ENCODE measurements at places on chromosomes 2 and 18.

GRCh38 chr2:192190474-192190873 is 4.3 kb downstream of the TMEFF2 start:
- DNase-seq, result no peak

DNA sequence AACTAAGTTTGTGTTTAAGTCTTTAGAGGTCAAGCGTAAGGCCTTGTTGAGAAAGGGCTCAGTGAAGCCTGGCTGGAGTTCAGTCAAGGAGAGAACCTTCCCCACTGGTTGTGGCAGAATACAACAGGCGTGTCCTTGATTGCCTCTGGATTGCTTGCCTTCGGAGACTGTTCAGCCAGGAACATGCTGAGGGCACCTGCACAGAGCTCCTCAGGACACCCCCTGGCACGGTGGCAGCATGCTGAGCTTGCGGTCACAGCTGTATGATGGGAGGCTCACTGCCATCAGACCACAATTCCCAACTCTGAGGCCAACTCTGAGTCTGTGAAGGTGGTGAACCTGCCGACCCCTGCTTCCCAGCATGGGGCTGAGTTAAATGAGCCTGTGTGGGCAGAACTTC is 130.0 kb downstream of the LPIN1 start:
- DNase-seq, result no peak

DNA sequence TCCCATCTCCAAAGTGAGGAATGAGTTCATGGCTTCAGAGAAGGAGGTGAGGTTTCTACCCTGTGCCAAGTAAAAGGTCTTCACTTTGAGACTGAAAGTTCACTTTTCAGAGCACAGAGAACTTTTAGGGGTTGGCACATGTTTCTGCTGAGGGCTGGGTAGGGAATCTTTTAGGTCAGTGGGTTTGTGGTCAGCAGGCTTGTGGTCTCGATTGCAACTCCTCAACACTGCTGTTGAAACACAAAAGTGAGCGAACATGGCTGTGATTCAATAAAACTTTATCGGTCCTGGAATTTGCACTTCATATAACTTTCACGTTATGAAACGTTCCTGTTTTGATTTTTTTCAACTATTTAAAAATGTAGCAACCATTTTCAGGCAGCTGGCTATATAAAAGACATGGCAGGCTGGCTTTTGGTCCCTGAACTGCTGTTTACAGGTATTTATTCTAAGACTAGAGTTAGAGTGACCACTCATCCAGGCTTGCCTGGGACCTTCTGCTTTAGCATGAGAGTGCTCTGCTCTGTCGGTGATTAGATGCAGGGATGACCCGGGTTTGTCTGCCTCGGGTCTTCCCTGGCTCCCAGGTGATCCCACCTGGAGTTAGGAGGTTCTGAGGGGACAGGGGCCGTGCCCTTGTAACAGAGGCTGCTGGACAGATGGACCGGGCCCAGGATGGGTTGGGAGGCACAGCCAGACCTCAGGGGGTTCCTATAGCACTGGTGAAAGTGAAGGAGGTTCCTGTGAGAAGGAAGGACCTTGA is 62.7 kb upstream of the TAF1B start:
- no peak for DNase-seq

GRCh38 chr18:27138079-27138478 is 47.0 kb downstream of the CHST9 start:
- DNase-seq, result no peak

DNA sequence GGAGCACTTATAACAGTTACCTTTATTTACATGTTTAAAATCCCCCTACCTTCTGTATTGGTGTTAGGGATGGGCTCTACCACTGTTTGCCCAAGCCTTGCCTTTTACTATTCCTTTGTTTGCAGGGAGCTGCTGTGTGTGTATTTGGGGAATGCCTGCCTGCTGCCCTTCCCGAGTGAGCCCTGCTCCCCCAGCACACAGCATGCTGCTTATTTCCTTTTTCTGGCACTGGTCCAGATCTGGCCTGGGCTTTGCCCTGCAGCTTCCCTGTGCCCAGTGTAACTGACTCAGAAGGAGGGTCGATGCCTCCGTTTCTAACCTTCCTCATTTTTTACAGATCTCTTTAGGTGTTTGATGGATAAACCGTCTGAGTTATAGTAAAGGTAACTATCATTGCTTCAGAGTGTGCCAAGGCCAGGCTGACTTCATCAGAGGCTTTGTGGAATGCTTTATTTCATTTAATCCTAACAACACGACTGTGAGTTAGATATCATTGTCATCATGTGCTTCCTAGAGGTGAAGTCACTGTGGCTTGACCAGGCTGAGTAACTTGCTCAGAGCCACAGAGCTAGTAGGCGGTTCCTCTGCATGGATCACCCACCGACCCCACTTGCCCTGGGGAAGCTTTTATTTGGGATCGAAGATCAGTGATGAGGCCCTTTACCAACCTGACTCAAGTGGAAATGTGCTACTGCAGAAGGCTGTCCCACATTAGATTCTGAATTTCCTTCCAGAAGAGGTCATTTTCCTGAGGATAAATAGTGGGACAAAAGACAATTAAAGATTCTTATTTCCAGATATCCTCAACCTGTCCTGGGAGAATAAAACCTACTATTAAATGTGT is 238.8 kb downstream of the ZNF407 start:
- no peak for DNase-seq

DNA sequence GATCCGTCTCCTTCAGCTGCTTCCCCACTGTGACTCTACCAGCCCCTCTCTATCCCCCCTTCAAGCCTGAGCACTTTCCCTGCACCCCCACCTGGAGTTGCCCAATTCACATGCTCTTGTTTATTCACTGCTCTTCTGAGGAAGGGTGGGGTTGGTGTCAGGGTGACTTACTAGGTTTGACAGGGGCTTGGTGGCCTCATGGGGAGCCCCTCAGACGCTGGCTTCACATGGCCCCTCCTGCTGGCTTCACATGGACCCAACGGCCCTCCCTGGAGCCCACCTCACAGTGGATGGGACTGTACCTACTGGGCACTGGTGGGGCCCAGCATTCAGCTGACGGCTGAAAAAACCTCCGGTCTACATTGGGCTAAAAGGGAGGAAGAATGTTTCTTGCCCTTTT is 16.7 kb upstream of the MRPL33 start:
- no peak for DNase-seq

GRCh38 chr2:206688990-206689389 is 29.2 kb downstream of the DYTN start:
- no peak for DNase-seq

GRCh38 chr2:235478609-235479008 is 15.2 kb upstream of the AGAP1 start:
- no peak for DNase-seq

- DNase-seq, result no peak
These were observed 269.8 kb upstream of the HDAC4 start for GRCh38 chr2:239670463-239671120.

DNA sequence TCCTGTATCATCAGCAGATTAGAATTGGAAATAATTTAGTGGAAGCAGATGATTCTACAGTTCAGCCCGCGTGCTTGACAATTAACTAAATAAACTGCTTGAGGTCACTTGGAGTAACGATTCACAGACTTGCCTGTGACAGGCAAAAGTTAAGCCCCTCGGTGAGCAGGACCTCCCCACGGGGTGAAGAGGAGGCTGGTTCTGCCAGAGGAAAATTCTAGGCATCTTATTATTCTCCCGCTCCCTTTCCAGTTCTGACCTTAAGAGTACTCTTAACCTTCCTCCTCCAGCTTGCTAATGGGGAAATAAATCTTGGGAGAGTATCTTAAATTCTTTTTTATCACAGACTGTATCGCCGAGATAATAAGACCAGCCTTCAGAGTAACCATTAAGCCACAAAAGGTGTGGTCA is 169.7 kb upstream of the SMAD2 start:
- no peak for DNase-seq

DNA sequence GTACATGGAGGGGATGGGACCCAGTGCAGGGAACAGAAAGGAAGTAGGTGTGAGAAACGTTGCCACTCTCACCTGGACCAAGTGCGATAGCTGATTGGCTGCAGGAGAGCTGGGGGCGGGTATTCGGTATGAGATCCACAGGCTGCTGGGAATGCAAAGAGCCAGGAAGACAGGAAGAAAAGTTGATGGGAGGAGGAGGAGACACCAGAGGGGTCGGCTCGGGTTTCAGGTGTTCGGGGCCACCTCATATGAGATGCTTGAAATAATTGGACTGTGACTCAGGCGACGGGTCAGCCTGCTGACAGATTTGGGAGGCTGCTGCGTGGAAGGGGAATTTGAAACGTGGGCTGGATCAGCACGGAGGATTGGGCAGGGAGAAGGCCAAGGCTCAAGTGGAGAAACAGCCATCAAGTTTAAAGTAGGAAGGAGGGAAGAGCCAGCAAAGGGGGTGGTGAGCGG is 65.1 kb downstream of the MRPS9 start:
- no peak for DNase-seq

GRCh38 chr2:196875414-196875813 is 51.1 kb downstream of the PGAP1 start:
- no peak for DNase-seq

GRCh38 chr18:4108016-4108415 is 347.1 kb downstream of the DLGAP1 start:
- no peak for DNase-seq

DNA sequence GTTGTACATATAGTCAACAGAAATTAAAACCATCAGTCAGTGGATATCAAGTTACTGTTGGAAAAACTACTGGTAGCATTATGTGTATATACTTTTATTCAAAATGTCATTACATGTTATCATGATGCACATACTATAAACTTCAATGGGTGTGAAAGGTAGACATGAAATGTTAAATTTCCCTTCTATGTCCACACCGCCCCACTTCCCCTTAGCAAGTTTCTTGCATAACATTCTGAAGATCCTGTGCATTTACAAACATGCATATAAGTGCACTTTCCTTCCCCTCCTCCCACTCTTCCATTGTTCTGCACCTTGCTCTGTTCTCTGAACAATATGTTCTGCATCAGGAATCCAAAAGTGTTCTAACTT is 16.6 kb upstream of the HK2 start:
- no peak for DNase-seq

DNA sequence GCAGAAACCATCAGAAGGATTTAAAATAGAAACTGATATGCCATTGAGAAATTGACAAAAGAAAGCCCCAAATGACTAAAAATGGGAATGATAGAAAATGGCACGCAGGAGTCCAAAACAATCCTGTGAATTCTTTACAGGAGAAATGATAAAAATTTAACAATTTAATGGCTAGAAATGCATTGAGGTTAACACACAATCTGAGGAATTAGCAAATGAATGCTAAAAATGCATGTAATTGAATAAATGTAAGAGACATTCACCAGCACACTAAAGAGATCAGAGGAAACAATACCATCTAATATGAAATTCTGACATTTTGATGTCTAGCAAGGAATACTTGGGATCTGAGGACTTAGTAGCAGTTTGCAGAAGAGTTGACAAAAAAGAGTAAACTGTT is 37.0 kb downstream of the MARCHF4 start:
- DNase-seq, result no peak

GRCh38 chr18:51235009-51235789 is 37.7 kb upstream of the MEX3C start:
- no peak for DNase-seq

DNA sequence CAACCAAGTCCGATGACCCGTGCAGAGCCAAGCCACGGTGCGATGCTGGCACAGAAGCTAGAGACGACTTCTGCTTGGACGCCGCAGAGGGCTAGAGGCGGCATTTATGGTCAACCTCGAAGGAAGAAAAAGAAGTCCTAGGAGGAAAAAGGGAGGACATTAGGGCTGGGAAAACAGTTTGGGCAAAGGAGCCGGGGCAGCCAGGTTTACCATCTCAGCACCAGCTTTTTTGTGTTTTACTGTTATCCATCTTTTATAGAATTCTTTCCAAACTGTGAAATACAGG is 643 bp upstream of the DTNB start:
- no peak for DNase-seq

GRCh38 chr2:148914463-148914862 is 39.4 kb downstream of the KIF5C start:
- DNase-seq, result no peak

DNA sequence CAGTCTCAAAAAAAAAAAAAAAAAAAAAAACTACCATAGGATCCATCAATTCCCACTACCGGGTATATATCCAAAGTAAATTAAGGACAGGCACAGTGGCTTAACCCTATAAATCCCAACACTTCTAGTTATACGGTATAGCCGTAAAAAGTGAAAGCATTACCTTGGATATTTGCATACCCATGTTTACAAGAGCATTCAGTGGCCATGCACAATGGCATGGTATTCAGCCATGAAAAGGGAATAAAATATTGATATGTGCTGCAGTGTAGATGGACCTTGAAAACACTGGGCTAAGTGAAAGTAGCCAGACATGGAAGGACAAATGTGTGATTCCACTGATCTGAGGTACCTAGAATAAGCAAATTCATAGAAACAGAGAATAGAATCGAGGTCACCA is 111.8 kb upstream of the CAB39 start:
- DNase-seq, result no peak

DNA sequence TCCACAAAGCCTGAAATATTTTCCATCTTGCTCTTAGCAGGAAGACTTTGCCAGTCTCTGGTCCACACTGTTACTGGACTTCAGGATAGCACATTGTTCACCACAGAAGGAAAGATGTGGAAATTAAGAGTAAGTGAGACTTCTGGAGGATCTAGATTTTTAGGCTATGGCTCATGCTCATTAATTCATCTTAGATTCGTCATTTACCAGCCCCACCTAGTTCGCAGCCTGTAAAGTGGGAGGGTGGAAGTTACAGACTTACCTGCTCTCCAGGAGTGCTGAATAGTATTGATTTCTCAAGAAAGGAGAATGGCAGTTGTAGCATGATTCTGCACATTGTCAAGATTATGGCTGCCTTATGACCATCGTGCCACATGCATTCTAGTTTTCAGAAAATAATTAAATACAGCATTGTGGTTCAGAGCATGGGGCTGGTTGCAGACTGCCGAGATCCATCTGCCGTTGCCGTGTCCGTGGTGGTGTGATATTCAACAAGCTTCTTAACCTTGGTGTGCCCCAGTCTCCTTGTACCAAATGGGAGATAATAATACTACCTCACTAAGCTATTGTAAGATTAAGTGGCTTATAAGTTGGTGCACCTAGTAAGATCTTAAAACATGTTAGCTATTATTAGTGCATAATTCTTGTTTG is 56.8 kb downstream of the RNF144A start:
- DNase-seq, result no peak

DNA sequence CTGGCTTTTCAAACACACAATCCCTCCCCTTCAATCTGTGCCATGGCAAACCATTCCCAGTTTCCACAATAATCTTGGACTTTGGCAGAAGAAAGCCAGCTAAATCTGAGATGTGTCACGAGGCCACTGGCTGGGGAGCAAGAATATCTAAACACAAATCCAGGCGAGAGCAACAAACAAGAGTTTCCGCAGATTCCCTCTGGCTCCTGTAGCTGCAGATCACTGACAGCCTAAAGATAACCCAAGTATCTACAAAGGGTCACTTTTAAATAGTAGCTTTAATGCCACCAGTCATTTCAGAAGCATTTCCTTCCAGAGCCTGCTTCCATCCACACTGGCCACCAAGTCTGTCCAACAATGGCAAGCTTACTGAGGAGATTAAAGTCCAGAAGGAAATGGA is 86.9 kb downstream of the ACVR1 start:
- no peak for DNase-seq

DNA sequence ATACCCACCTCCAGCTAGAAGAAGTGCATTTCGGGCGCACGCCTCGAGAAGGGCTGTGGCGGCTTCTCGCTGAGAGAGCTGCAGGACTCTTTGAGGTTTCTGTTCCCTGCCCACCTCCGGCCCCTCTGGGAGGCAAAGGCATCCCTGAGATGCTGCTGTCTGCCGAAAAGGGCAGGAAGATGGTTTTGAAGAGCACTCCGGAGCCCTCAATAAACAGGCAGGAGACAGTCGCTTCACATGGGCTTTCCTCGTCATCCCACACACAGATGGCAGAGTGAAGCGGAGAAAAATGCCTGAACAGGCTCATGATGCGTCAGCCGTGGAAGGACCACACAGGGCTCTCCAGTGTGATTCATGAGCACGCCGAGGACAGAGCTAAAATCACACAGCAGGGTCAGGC is 25.4 kb upstream of the GLI2 start:
- DNase-seq, result no peak

Measured in stimulated activated CD8-positive, alpha-beta memory T cell treated with anti-CD3 and anti-CD28 coated beads, Interleukin-15, amount 100 ng/mL, for 4 hours (primary cell).